Activated T-helper 1 cell treated with anti-CD3 and anti-CD28 coated beads, Interleukin-2, amount 50 U/mL, for 16 hours (primary cell): ENCODE measurements at places on chromosomes 5 and 9.

- DNase-seq: no peak
Measured at GRCh38 chr9:110842169-110842568, 173.6 kb downstream of the MUSK start.

DNA sequence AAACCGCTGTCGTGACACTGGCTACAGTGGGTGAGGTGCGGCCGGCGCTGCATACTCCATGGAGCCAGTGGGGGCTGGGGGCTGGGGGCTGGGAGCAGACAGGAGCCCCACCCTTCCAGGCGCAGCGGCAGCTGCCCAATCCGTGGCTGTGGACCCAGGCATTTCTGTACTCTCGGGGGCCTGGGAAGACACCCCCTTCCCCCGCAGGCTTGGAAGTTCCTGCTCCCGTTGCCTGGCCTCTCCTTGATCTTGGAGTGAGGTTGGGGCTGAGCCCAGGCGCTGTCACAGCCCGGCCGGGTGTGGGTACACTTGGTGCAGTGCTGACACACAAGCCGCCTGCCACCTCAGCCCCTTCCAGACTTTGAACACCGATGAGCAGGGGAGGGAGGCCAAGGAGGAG is 27.7 kb upstream of the GGTA1 start:
- no peak for DNase-seq

GRCh38 chr9:109286981-109287380 is 33.9 kb downstream of the EPB41L4B start:
- DNase-seq: no peak

GRCh38 chr5:165631235-165631634 is 2125.8 kb downstream of the MAT2B start:
- no peak for DNase-seq

DNA sequence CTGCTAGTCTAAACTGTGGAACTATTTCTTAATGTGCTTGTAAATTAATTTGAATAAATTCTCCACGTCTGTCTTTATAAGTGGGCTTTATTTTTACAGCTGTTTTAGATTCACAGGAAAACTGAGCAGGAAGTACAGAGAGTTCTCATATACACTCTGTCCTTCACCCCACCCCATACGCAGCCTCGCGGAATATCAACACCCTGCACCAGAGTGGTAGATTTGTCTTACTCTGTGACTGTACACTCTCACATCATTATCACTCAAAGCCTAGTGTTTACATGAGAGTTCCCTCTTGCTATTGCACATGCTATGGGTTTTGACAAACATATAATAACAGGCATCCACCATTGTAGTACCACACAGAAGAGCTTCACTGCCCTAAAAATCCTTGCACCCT is 179.7 kb upstream of the DAB2 start:
- no peak for DNase-seq

DNA sequence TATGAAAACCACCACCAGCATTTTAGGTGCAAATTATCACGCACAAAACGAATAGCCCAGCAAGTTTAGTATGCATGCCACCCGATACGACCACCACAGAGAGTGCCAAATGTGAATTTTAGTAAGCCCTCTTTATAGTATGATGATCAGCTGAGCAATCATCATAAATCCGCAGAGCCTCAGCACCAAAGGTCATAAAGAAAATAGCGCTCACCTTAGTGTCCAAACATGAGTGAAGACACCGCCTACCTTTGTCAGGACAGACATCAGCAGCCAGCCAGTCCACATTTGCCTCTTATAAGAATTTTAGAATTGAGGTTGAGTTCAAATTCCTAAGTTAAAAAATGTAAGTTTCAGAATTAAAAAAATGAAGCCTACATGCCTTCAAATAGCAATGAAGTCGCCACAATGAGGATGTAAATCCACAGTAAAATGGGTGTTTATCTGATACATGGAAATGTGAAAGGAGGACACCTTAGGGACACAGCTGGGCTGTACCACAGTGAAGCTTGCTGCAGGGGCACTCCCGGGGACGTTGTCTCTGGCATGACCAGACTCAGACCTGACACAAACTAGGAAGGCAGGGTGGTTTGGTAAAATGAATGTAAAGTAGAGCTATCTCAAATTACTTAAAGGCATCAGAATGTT is 149.0 kb downstream of the AUH start:
- DNase-seq: no peak

- no peak for DNase-seq
Measured at GRCh38 chr5:101843055-101843454, 453.0 kb downstream of the SLCO4C1 start.

DNA sequence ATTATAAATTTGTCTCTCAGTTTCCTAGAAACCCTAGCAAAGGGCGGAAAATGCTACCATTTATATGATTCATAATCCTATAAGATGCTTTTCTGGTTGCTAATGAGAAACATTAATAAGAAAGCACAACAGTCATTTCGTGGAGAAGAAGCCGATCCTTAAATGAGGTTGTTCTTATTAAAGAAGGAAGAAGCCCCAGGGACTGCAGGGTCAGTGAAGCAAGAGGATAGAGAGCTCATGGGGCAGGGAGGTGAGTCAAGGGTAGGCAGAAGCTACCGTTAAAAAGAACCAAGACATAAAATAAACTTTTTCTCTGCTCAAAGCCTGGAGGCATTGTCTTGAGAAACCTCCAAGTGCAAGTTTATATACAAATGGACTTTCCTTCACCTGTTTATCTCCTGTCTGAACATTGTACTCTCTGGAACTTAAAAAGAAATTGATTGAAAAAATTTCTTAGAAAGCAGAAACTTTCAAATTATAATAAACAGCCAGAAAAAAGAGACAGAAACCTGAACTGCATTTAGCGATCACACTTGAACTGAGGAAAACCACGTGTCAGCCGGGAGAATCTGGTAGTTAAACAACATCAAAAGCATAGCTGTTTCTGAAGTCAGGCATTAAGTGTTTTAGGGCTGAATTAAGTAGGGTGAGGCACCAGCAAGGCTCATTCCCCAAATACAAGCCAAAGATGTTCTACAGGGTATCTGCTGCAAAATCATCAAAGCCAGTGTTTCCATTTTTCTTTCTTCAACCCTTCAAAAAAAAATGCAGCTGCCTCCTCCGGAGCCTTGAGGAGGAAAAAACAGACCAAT is 21.9 kb downstream of the HTR4 start:
- DNase-seq: no peak

GRCh38 chr5:150307617-150308426 is 5.1 kb upstream of the ARSI start:
- no peak for DNase-seq

DNA sequence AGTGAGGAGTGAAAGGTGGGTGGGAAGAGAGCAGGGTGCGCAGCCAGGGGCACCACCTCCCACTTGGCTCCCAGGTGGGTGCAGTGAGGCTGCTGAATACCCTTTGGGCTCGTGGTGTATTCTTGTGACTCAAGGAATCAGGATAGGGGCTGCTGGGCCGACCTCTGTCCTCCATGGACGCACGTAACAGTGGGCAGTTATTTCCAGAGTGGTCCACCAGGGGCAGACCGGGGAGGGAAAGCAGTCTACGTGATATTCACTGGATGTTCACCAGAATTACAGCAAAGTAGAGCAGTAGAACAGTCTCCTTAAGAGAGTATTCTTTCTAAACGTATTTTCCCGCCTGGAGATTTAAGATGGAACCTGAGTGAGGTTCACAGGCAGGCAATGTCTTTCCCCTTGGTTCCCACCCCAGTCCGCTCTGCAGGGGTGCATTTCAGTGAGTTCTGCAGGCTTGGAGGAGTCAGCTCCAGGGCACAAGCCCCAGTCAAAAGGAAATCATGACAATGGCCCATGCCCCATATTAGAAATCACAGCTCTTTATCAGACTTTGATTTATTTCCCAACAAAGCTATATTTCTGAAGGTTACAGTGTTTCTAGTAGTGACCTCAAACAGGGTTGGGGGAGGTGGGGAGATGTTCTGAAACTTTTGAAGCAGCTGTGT is 88.7 kb downstream of the SYK start:
- no peak for DNase-seq

- no peak for DNase-seq
Measured at GRCh38 chr9:69370430-69370829, 45.4 kb downstream of the ENTREP1 start.

DNA sequence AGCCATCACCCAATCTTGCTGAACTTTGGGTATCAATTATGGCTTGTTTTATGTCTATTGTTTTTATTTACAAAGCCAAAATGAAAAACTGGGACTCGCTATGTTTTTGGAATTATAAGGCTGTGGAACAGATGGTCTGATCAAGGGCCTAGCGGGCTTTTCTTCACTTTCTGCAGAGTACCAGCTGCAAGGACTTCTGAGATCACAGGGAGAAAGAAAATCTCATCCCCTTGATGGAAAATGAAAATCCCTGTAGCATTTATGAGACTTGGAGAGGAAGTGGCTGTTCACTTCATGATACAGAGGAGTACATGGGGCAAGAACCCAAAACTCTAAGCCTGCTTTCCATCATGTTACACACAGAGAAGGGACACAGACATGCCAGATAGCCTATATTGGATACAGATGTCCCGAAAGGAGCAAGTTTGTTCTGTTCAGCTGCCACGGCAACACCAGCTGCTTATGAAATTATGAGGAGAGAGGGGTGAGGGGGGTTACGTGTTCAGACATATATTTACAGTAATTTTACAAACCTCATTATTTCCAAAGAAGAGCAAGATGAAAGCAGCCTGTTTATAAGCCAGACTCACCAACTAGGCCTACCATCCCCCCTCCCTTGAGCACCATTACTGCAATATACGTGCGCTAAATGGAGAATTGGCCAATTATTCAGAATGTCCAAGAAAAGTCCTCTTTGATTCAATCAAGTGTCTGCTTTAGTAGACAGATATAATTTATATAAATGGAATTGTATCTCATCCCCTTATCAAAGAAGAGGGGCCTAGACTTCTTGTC is 220.0 kb downstream of the MARCHF11 start:
- DNase-seq: no peak

GRCh38 chr5:141864371-141865370 is 13.5 kb downstream of the PCDH1 start:
- no peak for DNase-seq

DNA sequence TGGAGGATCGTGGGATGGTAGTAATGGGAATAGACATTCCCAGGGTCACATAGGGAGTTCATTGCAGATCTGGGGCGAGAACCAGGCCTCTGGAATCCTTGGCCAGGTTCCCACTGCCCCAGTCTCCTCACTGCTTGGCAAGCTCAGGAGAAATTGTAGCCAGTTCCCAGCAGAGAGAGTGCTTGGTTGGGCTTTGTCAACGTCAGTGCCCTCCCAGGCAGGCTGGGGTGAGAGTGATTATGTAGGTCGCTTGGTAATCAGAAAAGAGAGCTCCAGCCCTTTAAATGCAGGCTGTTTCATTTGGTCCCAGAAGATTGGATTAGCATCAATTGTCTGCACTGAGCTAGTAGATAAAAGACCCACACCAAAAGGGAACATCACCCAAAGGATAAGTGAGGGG is 51.8 kb upstream of the GALNT10 start:
- DNase-seq: no peak

- DNase-seq: no peak
Measured at GRCh38 chr5:141686648-141687416, 4.8 kb upstream of the ARAP3 start.

DNA sequence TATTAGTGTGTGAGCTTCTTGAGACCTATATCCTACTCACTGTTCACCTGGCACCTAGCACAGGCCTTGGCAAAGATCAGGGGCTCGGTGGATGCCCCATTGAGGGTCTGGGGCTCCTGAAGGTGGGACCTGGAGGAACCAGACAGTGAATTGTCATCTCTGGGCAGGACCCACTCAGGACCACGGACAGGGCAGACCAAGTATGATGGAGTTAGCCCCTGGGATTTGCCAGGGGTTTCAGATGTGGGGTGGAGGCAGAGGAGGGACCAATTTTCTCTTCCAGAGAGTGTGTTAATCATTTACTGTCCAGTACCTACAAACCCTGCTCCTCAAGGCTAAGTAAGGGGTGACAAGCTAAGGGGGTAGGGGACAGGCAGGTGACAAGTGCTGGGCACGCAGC is 29.3 kb upstream of the TBC1D2 start:
- no peak for DNase-seq

DNA sequence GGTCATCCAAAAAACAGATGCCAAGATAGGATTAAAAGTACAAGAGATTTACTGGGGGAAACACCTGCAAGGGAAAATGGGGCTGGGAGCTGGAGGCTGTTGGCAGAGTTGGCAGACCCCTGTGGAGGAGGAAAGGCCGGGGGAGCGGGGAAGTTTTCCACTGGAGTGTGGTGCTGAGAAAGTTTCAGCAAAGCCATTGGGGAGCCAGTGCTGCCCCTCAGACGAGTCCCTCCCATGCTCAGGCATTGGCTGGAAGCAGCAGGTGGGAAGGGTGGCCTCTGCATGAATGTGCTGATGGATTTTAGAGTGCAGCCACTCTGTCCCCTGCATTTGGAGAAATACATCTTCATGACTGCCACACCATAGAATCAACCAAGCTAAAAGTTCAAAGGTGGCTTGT is 52.8 kb downstream of the TTC1 start:
- DNase-seq: no peak

DNA sequence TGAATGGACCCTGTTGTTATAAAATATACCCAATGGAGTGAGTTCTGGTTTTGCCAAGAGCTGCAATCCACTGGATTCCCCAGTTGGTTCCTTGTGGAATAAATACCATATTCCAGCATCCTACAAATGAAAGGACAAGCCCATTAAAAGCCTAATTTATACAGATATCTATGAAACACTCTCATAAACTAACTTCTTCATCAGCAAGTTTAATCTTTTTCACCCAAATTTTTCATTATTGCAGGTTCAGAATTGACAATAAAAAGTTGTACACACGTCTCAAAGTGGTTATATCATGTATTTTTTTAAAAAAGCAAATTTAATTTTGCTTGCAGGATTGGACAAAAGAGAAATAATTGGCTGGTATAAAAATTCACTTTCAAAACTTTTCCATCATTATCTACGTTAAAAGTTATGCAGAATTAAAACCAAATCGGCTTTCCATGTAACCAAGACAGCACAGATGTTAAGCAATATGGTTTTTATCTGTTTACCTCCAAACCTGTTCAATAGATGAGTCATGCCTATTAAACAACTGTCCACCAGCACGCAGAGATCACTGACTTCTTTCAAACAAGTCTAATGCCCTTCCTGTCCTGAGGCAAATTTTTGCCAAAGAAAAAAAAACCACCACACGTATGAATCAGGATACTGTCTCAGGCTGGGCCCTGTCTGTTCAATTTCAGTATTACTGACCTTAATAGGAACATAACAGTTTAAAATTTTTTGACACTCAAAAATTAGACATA is 42.5 kb downstream of the CEMIP2 start:
- no peak for DNase-seq

GRCh38 chr5:143582176-143582575 is 178.7 kb upstream of the NR3C1 start:
- no peak for DNase-seq

DNA sequence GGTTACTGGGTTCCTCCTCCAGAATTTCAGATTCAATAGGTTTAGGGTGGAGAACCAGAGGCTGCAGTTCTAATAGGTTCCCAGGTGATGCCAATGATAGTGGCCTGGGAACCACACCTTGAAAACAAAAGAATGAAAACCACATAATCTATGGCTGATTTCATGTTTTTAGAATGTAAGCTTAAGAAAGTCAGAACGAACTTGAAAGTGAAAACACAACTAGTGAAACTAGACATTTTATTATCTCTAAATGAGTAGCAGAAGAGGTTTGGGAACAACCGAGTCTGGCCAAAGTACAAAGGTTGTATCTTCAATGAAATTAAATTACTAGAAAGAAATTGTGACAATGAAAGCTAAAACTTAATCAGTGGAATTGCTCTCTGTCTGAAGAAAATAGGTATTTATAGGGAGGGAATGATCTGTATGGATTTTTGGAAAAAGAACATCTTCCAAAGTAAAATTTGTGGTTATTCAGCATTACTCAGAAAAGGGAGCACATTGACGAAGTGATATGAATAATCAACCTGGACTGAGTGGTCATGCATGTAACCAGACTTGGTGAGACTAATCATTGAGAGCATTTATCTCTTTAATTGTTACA is 24.9 kb upstream of the CEP120 start:
- DNase-seq: no peak
